ENCODE measurements at places on chromosomes 13 and 19. TPM values are rescaled to one million over a fixed set of nuclear protein-coding genes. Genes with fewer than 3 reads are reported as not detected.

CXCL17 gene
- total RNA-seq = not detected

DNA sequence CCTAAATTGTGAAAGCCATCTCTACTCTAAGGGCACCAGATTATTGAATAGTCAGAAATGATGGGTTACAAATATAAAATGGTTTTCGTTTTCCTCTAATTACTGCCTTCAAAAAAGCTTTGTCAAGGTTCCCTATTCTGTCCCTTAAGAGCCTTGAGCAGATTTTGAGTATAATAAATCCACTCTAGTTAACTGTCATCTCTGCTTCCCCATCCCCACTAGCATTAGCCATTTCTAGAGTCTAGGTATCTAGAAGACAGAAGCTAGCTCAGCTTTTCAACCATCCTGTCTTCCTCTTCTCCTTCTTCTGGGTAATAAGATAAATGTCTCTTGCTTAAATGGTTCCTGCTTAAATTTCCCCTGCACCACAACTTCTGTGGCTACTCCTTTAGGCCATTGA, 290.4 kb downstream of the DACH1 start:
- DNase-seq = no peak

CAPN12 gene
- total RNA-seq = 2.2 TPM

DNA sequence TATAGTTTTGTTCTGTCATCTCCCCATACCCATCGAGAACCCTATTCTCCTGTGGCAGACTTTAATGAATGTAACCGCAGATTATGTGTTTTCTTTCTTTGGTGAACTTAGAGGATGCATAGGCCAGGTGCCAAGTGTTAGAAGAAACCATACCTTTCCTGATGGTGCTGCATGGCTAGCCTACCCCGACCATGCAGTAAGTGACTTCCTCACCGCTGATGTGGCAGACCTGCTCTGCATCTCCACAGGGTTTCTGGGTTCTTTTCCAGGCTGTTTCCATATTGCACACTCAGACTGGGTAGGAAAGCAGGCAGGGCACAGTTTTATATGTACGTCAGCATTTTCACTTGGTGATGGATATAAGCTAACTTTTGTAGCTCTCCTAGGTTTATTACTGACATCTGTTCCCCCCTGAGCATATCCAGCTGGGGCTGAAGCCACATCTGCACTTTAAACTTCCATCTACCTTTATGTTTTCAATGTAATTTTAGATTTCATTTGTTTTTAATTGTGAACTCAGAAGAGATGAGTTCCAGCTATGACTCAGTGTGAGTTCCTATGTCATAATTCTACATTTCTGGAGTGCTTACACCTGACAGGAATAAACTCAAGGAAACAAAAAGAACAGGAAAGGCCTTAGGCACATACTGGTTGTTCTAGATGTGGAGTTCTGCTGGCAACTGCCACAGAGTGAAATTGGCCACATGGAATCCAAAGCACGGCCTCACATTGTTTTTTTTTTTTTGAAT, 42.3 kb downstream of the LRCH1 start:
- no peak for DNase-seq

FUT1 gene
- total RNA-seq = 0.07 TPM

GRCh38 chr13:106942563-106942962, 374.6 kb upstream of the ARGLU1 start:
- no peak for DNase-seq

ZNF579 gene
- 6.5 TPM for total RNA-seq

AMER2 gene
- total RNA-seq = not detected

- no peak for DNase-seq
Measured at GRCh38 chr13:112053167-112053743, 13.7 kb upstream of the SOX1 start.

SPACA4 gene
- not detected for total RNA-seq

GRCh38 chr13:39100996-39101738, 62.9 kb downstream of the NHLRC3 start:
- no peak for DNase-seq

GRCh38 chr13:73060251-73061160, 1.7 kb downstream of the KLF5 start:
- DNase-seq = peak; percentile 8

DNA sequence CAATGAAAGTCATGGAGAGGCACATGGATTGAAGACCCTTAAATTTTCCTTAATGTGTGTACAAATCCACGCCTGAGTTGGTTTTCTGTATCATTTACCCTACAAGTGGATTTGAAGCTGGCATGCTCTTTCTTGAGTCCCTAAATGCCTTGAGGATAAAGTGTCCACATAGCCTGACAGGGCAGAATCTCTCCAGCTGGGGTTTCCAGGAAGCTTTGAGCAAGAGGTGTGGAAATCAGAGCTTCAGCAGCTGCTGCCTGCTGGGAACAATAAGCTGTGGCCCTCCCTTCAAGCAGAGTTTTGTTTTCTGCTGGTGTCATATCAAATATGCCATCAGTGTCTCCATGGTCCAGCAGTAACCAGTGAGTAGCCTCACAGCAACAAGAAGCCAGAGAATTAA, 120.3 kb upstream of the SERTM1 start:
- no peak for DNase-seq

DNA sequence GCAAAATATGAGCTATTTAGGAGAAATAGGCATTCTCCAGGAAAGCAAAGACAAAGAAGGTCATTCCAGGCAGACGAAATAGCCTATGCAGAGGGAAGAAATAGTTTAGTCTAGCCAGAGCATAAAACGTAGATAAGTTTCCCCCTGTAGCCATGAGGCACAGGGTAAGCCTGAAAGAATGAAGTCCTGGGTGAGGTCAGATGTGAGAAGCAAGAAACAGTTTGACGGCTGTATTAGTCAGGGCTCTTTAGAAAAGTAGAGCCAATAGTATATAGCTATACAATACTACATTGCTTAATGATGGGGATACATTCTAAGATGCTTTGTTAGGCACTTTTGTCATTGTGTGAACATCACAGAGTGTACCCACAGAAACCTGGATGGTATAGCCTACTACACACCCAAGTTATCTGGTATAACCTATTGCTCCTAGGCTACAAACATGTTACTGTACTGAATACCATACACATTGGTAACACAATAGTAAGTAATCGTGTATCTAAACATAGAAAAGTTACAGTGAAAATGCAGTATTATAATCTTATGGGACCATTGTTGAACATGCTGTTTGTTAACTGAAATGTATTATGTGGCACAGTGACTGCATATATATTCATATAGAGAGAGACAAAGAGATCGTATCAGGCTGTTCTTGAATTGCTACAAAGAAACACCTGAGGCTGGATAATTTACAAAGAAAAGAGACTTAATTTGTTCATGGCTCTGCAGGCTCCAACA, 59.3 kb upstream of the WDFY2 start:
- DNase-seq = no peak

GRCh38 chr13:90974249-90974975, 373.1 kb upstream of the MIR17HG start:
- DNase-seq = no peak

MICU2 gene
- total RNA-seq = 28.2 TPM

GRCh38 chr13:55649485-55649884, 1491.2 kb upstream of the PRR20A start:
- DNase-seq = no peak

DNA sequence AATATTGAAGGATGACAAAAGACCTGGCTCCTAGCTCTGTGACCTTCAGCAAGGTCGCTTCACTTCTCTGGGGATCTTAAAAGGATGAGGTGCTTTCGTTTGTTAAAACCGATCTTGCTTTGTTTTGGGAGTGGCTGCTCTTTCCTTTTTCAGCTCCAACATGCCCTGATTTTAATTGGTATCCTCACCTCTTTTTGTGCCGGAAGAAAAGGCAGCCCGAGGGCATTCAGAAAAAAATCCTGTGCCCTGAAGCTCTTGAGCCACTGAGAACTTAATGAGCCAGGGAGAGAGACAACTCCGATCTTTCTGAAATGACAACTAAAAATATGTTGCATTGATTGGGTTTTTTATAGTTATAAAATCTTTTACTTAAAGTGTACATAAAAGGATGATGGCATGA, 19.4 kb downstream of the CLDN10 start:
- DNase-seq = no peak

Measured in activated naive CD4-positive, alpha-beta T cell treated with anti-CD3 and anti-CD28 coated beads for 36 hours (primary cell).